T-helper 1 cell (primary cell): ENCODE measurements at places on chromosomes 4 and X.

DNA sequence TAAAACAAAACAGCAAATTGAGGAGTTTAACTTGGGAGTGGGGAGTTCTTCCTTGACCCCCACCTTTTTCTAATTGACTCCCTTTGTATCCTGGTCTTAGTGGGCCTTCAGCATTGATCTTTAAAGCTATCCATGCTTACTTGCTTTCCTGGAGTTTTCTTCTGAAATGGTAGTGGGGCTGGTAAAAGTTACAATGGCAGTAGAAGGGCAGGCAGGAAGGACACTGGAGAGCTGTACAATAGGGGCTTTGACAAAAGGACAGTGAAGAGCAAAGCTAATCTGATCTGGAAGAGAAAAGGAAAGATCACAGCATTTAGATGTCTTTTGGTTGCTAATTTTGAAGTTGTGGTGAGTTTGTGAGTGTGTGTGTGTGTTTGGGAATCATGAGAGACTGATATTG, 111.5 kb downstream of the MID1 start:
- DNase-seq, result no peak

- no peak for DNase-seq
Measured at GRCh38 chr4:95627709-95628108, 78.9 kb upstream of the UNC5C start.

- no peak for DNase-seq
Measured at GRCh38 chrX:23742174-23742696, 841 bp downstream of the ACOT9 start.

DNA sequence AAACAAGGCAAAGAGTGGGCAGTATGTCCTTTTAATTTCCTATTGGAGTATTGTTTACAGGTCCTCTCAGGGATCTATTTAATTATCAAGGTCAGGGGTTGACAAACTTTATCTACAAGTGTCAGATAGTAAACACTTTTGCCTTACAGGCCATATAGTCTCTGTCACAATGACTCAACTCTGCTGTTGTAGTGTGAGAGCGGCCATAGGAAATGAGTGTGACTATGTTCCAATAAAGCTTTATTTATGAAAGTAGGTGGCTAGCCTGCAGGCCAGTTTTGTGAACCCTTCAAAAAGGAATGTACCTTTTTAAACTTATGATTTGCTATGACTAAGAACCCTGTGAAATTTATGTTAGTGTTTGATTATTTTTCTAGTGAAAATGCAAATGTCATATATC, 156.1 kb downstream of the GPAT3 start:
- no peak for DNase-seq

DNA sequence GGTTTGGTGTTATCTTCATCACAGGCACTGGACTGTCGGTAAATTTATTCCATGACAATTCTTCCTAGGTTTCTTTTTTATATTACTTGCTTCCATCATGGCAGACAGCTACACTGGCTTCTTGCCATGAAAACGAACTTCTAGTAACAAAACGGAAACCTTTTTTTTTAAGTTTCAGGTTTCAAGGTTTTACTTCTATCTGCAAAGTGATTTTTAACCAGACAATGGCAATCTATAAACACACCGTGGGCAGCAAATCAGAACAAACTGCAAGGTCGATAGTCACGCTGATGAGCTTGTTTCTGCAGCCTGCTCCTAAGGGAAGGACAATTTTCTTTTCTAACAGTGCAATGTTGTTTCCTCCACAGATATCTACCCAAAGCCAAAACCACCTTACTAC, 29.9 kb downstream of the XG start:
- no peak for DNase-seq

DNA sequence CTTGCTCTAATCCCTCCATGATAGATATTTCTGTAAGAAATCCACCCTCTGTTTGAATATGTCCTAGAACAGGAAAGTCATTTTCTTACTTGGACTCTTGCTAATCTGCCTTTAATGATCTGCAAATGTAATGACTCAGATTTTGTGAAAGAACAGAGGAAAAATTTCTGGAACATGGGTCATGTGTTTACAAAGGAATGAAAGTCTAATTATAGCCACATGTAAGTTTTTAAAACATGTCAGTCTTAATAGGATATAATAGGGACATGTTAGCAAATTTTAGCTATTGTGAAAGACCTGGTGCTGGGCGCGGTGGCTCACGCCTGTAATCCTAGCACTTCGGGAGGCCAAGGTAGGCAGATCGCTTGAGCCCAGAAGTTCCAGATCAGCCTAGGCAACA, 47.6 kb downstream of the GRK4 start:
- no peak for DNase-seq

DNA sequence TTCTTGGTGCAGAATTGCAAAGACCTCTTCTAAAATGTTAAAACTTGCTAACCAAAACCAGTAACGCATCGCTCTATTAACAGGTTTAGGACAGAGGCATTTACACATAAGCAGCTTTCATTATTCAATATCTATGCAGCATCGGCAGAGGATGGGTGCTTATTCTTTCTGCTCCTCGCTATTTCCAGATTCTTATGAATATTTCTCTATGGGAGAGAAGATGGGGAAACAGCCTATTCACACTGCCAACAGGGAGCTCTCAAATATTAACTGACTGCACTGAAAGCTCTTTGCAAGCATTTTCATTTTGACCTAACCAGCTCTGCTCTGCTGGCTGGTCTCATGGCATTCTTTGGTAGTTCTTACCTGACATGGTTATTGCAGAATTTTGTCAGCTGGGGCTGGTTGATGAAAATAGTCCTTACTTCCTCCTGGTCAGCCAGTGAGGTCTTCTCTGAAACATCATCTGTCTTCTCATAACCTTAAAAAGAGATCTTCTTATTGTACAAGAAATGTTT, 30.2 kb downstream of the ATP8A1 start:
- no peak for DNase-seq

- no peak for DNase-seq
Measured at GRCh38 chrX:15745179-15745578, 7.1 kb downstream of the CA5B start.

DNA sequence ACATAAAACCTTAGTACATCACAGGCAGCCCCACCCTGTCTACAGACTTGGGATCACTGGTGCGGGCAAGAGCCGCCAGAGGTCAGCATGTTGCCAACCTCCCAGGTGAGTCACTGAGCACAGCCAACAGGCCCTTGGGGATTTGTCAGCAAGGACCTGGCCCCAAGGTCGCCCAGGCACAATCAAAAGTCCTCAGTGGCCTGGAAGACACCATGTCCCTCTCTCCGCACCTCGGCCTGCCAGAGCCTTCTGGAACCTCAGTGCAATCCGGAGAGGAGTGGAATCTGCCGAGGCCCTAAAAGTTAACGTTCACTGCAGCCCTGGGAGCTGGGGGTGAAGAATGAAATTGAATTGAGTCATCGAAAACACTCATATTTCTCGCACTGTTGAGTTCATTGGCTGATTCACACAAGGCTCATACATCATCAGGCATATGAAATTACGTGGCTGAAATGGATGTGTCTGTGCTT, 74.3 kb downstream of the WFS1 start:
- no peak for DNase-seq

GRCh38 chr4:82579932-82580331, 18.1 kb upstream of the TMEM150C start:
- DNase-seq, result no peak

DNA sequence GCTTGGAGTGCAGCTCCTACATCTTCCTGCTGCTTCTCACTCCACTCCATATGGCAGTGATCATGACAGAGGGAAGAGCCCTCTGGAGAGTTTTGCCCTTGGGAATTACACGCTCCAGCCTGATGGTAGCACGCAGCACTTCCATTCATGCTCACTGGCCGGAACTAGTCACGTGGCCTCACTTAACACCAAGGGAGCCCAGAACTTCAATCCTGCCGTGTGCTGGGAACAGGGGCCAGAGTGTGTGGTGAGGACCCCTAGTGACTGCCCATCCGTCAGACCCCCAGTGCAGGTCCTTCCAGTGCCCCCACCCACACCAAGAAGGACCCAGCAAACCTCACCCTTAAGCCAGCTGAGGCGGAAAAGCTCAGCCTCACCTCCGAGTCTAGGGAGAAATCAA, 230.7 kb downstream of the EVC2 start:
- DNase-seq, result no peak
